ENCODE measurements at places on chromosomes 6 and 20.

- DNase-seq, result no peak
These were observed 3.6 kb downstream of the GRM4 start for GRCh38 chr6:34142061-34142998.

- no peak for DNase-seq
These were observed 9.3 kb upstream of the TXNDC5 start for GRCh38 chr6:7919871-7920270.

- no peak for DNase-seq
These were observed 41.3 kb upstream of the PLAGL1 start for GRCh38 chr6:144049386-144049785.

DNA sequence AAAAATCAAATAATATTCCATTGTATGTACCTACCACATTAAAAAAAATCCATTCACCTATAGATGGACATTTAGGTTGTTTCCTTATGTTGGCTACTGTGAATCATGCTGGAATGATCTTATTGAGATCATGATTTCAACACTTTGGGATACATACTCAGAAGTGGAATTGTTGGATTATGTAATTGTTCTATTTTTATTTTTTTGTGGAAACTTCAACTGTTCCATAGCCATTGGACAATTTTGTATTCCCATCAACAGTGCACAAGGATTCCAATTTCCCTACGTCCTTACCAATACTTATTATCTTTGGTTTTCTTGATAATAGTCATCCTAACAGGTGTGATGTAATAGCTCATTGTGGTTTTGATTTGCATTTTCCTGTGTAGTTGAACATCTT, 834.0 kb downstream of the MAFB start:
- DNase-seq, result no peak

DNA sequence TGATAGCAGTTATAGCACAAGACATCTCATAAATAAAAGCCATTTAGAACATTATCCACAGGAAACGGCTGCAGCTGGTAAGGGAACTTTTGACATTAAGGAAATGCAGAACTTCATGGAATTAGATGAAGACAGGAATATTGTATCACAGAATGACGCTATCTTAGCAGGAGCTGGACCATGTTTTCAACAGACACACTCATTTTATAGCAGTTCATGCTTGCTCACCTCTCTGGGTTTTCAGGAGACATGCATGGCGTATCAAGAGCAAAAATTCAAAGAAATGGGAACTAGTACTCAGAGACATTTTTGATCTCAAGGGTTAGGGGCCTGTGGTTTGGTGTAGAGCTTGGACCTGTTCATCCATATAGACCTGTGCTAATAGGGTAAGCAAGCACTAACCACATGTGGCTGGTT, 125.0 kb downstream of the FYN start:
- no peak for DNase-seq

All from CMK (cell line).